DMS79 treated with DMSO at 0.1 percent for 48 hours (cell line): ENCODE measurements at places on chromosomes 7 and 10.

GRCh38 chr7:108122181-108122580, 8.0 kb downstream of the LAMB4 start:
- DNase-seq, result no peak

DNA sequence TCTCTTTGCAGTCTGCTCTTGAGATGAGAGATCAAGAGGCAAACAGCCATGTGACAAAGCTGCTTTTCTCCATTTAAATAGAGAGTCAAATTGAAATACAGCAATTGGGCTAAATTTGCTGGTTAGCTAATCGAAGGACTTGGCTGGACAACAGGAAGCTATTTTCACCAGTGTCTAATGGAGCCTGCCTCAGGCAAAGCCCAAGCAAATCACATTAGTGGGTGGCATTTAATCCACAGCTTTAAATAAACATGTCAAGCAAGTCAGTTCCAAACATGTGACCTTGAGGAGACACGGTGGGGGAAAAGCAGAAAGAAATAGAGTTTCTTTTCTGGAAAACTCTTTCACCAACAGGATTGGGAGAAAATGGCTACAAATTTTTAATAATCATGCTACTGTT, 180.5 kb upstream of the AOAH start:
- DNase-seq, result no peak

- no peak for DNase-seq
These were observed 2.4 kb downstream of the ARMC10 start for GRCh38 chr7:103077318-103077717.

DNA sequence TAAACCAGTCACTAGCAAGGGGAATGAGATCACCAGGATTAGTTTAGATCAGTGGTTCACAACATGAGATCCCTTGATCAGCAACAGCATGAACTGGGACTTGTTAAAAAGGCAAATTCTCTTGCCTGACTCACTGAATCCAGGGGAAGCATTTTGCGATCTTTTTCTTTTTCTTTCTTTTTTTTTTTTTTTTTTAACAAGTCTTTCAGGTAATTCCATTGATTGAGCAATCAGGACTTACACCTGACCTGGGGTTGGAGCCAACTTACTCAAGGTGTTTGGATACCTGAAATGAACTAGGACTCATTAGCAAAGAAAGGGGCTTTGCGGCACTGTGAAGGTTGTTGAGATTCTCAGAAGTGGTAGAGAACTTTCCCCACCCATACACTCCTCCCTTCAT, 47.1 kb upstream of the PRR15 start:
- no peak for DNase-seq

- no peak for DNase-seq
These were observed 182.9 kb downstream of the HTR7 start for GRCh38 chr10:90674928-90675327.

DNA sequence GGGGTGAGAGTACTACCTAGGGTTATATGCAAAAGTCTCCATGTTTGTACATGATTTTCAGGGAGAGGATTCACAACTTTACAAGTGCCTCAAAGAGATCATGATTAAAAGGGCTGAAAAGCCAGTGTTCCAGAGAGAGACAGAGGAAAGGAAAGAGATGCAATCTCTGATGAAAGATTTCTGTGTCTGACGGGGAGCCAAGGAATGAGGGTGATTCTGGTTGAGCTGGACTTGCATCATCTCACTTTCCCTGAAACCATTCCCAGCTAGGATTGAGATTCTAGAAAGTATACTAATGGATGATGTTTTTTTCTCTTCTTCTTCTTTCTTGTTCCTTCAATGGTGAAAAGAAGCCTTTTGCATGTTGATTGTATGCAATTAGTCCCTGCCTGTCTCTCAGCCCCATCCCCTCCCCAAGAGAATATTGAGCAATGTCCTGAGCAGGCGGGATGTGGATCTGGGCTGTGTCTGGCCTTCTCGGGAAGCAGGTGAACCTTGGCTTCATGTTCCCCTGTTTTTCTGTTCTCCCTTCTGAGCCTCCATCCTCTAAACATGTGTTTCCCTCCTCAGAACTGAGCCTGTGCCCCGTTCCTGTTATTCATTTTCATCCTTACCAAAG, 186.1 kb downstream of the ZNF365 start:
- DNase-seq, result no peak

DNA sequence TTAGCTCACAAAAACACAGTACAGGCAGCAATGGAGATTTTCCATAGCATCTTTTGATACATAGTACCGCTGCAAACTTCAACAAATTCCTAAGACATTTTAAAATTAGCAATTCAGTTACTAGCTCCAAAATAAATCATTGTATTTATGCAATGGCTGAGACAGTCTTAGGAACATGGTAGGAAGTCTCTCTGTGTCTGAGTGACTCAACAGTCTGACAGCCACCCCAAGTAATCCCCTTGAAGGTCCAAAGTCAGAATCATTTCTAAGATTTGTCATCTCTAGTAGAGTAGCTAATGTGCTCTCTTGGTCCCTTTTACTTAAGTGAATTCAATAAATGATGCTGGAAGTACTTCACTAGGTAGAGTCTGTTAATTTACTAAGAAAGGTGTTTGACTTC, 93.8 kb upstream of the NOBOX start:
- DNase-seq, result no peak

GRCh38 chr10:113454341-113455061, 98.4 kb upstream of the HABP2 start:
- DNase-seq, result no peak

DNA sequence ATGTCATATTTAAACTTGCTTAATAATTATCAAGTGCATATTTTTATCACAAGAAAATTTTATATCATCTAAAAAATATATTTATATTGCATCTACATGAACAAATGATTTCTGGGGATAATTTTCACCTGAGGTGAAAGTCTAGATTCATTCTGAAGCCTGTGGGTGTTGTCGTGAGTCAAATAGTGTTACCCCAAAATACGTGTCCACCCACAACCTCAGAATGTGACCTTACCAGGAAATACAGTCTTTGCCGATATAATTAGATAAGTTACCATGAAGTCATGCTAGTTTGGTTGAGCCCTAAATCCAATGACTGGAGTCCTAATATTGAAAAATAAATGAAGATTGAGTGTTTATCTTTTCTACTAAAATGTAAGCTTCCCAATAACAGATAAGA, 203.0 kb upstream of the MDFIC start:
- no peak for DNase-seq

GRCh38 chr7:151179946-151180345, 7.1 kb downstream of the ASB10 start:
- DNase-seq, result no peak

- no peak for DNase-seq
These were observed 470.7 kb downstream of the DNAJB6 start for GRCh38 chr7:157807510-157807909.

GRCh38 chr7:142556740-142557139, 192.5 kb upstream of the PRSS1 start:
- DNase-seq, result no peak

DNA sequence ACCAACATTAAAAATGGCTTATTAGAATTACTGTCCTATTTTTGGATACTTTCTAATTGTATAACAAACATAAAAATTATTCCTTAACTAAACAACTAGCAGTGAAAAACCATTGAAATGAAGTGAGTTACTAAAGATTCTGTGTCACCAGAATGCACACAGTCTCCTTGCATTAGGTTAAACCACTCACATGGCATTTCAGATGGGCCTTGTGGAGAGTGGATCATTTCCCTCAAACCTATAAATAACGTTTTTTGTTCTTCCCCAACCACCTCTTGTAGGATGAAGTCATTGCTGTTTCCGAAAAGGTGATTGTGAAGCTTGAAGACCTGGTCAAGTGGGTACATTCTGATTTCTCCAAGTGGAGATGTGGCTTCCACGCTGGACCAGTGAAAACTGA, 38.4 kb downstream of the ARID5B start:
- no peak for DNase-seq

GRCh38 chr7:158070222-158070920, 517.3 kb downstream of the PTPRN2 start:
- no peak for DNase-seq

DNA sequence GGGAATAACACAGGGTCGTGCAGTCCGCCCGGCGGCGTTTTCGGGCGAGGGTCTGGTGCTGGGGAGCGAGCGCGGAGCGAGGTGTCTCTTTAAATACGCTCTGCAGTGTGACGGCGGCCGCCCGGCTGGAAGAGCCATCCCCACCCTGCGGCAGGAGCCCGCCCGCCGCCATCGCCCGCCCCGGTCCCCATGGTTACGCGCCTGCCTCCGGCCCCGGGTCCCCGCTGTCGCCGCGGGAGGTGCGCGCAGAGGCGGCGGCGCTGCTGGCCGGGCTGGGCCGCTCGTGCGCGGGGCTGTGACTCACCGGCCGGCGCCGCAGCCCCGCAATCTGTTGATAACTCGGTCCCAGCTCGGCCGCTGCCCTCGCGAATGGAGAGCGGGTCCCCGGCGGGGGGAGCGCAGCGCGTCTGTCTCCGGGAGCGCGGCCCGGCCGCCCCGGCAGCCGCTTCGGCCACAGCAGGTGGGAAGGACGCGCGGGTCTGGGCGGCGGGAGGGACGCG, at the start of gene ADGRA1:
Gene ADGRA1, plus strand, starts transcription at position 246 of the 500 bp plus-strand sequence. CDS start 986 bp downstream, outside the sequence.
- DNase-seq, result peak; percentile 14

DNA sequence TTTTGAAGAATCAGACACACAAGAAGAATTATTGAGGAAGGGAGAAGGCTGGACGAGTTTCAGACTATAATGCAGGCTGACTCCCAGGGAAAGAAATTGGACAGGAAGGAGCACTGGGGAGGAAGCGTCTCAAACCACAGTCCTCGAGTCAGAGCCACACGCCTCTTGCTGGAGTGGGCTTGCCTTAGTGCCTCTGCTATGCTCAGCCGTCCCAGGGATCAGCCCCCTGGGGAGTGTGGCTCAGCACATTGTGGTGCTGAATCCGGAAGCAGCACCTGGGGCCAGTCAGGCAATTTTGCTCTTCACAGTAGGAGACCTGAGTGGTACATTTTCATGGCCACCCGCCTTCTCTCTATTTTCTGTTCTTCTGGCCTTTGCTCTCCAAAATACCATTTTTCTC, 67.4 kb upstream of the SLC35G1 start:
- DNase-seq, result no peak

DNA sequence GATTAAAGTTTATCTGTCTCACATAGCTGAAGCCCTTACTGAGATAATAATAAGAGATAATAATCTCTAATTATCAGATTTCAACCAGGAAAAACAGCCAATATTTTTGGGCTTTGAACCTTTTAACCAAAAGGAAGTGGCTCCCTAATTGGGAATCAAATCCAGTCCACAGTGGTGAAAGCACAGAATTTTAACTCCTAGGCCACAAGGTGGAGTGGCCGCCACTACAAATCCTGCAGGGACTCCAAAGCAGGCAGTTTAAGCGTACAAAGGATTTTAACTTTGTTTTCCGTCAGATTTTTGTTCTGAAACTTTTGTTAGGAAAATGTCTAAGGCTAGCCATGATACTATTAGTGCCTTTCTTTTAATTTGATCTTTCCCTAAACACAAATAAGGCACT, 99.6 kb upstream of the CCNY start:
- no peak for DNase-seq

GRCh38 chr7:117639966-117640365, 160.1 kb downstream of the CFTR start:
- no peak for DNase-seq

GRCh38 chr10:103171278-103171677, 21.8 kb downstream of the NT5C2 start:
- no peak for DNase-seq

- DNase-seq, result peak; percentile 48
These were observed 372 bp upstream of the TMEM130 start for GRCh38 chr7:98870121-98870651.

GRCh38 chr7:150902078-150903033, 50.0 kb downstream of the AOC1 start:
- DNase-seq, result no peak

DNA sequence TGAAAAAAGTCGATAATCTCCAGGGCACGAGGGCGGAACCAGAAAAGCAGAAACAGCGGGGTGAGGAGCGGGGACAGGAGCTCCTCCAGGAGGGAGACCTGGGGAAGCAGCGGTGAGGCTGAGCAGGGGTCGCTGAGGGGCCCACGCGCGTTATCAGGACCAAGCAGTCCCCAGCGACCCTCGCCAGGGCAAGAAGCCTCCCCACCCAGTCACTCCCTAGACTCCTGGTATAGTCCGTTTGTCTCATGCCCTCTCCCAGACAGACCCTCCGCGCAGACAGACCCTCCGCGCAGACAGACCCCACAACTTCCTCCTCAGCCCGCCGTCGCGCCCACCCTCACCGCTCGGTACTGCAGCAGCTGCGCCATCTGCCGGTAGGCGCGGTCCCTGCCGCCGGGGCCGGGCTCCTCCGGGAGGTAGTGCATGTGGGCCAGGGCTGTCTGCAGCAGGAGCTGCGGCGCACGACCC, 6.3 kb downstream of the ATG9B start:
- DNase-seq, result peak; percentile 48

- DNase-seq, result no peak
These were observed 292.8 kb downstream of the SFMBT2 start for GRCh38 chr10:7117806-7118674.
